MV-4-11 (cell line): ENCODE measurements at places on chromosomes 5 and 9.
A peak's percentile ranks its signal among the peaks of the same experiment; 100 is the strongest.

DNA sequence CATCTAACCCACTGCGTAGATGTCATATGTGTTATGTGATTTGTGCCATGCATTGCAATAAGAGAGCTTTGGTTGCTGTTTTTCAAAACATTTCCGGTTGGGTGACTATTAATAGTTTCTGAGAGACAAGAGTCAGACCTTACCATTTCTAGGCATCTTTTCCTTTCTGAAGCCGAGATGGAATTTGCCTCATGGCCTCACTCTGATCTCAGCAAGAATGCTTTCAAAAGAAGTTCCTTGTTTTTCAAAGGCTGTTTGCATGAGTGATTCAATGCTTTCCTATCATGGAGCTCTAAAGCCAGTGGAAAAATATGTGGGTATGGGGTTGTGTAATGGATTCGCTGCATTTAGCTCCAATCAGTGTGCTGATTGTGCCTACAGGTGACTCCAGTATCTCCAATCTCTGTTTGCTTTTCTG is 203.1 kb upstream of the PPP1R2B start:
- no peak for DNase-seq

DNA sequence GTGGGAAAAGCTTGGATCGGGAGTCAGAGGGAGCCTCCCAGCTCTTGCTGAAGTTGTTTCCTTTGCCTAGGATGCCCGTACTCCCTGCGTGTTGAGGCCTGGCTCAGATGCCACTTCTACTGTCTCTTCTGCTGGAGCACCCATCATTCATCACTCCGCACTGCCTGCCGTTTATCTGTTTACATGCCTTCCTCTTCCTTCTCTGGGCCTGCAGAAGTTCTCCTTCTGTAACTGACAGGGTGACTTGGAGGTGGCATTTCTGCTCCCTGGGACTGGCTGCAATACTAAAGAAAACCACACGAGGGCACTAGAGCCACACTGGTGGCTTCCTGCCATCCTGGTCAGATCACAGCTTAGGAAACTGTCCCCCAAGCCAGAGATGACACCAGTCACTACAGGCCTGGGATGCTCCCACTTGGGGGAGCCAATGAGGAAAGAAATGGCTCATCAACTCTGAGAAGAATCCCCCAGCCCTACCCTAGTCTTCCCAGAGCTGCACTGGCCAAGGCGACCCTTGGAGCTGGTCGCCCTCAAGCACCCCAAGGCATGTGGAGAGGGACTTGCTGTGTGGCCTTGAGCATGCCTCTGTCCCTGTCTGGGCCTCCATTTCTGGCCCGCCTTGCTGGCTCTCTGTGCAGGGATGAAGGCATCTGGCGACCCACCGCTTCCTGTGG is 9.7 kb upstream of the SLC25A51 start:
- DNase-seq: peak; percentile 94

GRCh38 chr5:111494355-111494999 is 17.9 kb downstream of the STARD4 start:
- no peak for DNase-seq

GRCh38 chr9:75892216-75892911 is 1.9 kb downstream of the PCSK5 start:
- DNase-seq: no peak

- no peak for DNase-seq
Observed at GRCh38 chr5:150452914-150453313, 3.4 kb upstream of the RPS14 start.

GRCh38 chr5:140642718-140643117 is 3.5 kb downstream of the TMCO6 start:
- DNase-seq: peak; percentile 22

GRCh38 chr5:149583394-149583793 is 2.1 kb downstream of the ARHGEF37 start:
- DNase-seq: no peak

- no peak for DNase-seq
Observed at GRCh38 chr5:136311999-136312398, 53.3 kb downstream of the TRPC7 start.

DNA sequence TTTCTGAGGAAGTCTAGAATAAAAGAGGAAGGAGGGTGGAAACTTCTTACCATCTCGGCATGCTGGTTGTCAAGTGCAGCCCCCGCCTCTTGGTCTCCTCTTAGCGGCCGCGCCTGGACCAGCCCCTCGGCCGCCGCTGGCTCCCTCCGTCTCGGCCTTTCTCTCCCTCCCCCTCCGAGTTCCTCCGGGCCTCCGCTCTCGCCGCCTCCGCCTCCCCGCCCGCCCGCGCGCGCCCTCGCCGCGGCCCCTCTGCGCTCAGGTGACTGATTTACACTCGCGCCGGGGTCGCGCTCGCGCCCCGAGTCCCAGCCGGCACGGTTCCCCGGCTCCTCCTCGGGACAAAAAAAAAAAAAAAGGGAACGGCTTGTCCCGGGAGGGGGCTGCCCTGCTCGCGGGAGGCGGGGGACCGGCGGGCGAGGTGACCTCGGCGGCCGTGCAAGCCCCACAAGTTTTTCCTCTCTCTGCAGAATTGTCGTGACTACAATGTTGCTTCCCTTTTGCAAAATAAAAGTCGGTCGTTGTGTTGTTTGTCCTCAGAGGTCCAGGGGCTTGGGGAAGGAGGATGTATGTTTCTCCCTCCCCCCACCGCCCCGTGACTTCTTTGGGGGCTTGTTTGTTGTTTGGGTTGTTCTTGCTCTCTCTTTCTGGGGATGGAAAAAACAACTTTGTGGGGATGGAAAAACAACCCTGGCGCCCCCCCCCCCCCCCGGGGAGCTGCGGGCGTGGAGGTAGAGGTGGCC is at the start of gene BNC2:
Gene BNC2, minus strand, starts transcription at position 75 of the 740 bp plus-strand sequence. Its CDS starts 22 bp downstream, at position 53.
- DNase-seq: peak; percentile 26

DNA sequence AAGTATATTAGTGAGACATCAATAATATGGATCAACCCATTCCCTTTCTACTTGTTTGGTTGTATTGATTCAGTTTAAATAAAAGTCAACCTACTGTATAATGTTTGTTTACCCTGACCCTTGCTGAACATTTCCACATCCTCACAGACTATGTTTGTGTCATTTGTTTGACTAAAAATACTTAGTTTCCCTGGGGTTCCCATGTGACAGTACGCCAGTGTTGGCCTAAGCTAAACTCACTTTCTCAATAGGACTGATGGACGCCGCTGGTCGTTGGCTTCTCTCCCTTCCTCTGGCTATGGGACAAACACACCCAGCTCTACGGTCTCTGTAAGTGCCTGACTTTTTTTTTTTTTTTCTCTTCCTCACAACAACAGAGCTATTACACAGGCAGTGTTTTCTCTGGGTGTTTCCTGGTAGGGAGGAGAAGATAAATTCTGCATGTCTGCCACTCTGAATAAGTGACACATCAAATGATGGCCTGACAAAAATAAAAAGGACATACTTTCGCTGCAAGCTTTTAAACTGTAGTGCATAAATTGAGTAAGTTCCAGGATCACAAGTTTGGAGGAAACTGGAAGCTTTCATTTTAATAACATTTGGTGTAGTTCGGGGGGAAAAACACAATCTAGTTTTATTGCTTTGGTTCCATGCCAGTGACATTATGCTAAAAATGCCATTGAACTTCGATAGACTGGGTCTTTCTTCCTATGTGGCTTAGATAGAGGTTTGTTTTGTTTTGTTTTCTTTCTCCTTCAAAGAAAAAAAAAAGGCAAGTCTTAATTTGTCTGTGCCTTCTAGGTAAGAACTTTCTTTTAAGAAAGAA is 101.0 kb downstream of the CD180 start:
- no peak for DNase-seq

GRCh38 chr9:123266655-123267399 is 1.6 kb downstream of the STRBP start:
- DNase-seq: no peak

GRCh38 chr9:3007326-3007725 is 163.4 kb upstream of the PUM3 start:
- DNase-seq: no peak

GRCh38 chr9:216866-217265 is 2.2 kb downstream of the DOCK8 start:
- no peak for DNase-seq

GRCh38 chr5:158754018-158754514 is 345.6 kb downstream of the EBF1 start:
- DNase-seq: no peak

GRCh38 chr9:8627976-8628679 is 828.5 kb upstream of the DMAC1 start:
- no peak for DNase-seq

- no peak for DNase-seq
Observed at GRCh38 chr9:93120846-93121315, 13.2 kb downstream of the NINJ1 start.

DNA sequence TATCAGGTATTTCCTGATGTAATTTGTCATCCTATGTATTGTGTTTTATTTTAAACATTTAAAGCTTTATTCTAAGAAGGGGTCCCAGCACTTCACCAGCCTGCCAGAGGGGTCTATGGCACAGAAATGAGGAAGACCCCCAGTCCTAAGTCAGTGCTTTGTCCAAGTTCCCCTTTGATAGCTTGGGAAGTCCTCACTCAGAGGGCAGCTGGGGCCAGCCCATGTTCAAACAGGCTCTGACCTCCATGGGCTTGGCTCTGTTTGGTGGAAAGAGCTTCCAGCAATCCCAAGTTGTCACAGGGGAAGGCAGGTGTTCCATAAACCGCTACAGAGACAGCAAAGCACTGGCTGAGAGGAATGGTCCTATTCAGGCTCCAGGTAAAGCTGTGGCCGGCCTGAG is 26.6 kb upstream of the AKNA start:
- DNase-seq: no peak

GRCh38 chr5:7539571-7539970 is 143.6 kb downstream of the ADCY2 start:
- no peak for DNase-seq

- no peak for DNase-seq
Observed at GRCh38 chr5:9428272-9428671, 117.6 kb downstream of the SEMA5A start.

DNA sequence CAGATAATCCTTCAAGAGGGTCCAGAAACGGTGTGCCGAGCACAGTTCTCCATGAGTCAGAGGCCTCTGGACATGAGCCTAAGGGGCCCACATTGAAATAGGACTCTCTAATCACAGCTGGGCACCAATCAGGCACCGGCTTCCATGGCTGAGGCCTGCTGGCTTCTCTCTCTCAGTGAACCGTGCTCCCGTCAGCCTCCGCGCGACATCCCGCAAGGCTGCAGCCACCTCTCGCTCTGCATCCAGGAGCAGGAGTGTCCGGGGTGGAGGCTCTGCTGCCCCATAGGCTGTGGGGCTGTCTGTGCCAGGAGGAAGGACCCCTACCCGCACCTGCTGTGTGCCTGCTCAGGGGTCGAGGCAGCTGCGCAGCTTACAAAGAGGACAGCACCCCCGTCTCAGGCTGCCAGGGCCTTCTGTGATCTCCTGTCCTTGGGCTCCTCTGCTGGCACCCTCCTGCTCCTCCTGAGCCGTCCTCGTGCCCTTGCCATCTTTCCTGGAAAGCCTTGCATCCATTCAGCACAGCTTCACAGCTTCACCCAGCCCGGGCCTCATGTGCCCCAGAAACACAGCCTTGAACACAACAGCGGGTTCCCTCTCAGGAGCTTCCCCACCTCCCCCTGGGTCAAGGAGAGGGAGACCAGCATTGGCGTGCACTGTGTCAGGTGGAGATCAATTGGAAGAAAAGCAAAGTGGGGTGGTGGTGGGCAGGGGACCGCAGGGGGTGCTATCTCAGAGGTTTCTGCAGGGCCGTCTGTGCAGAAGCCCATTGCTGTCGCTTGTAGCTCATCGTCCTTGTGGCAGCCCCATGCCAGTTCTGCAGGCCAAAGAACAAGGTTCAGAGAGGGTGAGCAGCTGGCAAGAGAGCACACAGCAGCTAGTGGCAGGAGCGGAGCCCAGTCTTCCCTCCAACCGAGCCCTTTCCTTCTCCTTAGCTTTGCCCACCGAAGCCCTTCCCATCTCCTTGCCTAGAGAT is 22.8 kb upstream of the FCN1 start:
- no peak for DNase-seq

- DNase-seq: no peak
Observed at GRCh38 chr9:97860451-97861147, 7.6 kb downstream of the FOXE1 start.

GRCh38 chr5:98510143-98510985 is 263.1 kb upstream of the RGMB start:
- DNase-seq: no peak

DNA sequence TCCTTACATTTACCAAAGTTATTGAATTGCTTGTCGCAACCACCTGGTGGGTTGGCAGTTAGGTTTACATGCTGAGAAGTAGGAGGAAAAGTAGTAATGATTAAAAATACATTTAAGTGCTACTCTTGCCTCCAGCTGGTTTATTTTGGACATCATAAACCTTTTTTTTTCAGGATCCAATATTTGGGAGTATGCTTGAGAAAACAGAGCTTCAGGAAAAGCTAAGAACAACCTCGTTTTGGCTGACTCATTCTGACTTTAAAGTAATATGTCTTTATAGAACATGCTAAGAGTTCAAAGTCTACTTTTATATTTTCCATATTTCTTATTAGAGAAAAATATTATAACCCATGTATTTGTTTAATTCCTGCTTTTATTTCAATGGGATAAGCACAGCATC is 41.7 kb upstream of the BNC2 start:
- no peak for DNase-seq

DNA sequence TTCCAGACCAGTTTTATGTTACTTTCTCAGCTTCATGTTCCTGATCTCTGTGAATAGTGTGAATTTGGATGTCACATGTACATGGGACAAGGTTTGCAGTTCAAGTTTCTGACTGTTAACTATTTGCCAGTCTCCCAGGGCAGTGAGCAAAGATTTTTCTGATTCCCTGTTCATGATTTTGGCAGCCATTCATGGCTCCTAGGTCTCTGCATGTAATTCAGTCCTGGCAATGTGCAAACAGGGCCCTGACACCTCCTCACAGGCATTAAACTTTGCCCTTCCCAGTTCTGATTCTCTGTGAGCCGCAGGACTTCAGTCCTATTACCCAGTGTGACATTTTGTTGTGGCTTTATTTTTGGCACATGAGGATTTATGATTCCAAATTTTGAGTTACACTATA is 349.7 kb downstream of the ARRDC3 start:
- DNase-seq: no peak

DNA sequence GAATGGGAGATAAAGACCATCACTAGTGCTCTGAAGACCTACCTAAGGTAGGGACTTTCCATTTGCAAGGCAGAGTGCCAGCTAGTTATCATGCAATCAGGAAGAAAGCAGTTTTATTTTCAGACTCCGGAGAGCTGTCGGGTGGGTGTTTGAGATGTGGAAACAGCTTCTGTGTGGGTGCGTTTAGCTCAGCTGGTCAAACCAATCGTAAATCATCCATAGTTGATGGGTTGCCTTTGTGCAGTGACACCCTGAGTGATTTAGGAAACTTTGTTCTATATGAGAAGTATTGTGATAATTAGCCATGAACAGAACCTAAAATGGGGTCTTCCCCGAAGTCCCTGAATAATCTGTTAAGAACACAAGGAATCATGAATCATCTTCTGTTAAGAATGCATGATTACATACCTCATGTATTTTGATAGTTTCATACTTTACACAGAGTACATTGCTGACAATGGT is 284.3 kb downstream of the ARHGAP26 start:
- peak; percentile 86 for DNase-seq

- DNase-seq: no peak
Observed at GRCh38 chr5:148060881-148061280, 2.9 kb upstream of the SPINK5 start.

DNA sequence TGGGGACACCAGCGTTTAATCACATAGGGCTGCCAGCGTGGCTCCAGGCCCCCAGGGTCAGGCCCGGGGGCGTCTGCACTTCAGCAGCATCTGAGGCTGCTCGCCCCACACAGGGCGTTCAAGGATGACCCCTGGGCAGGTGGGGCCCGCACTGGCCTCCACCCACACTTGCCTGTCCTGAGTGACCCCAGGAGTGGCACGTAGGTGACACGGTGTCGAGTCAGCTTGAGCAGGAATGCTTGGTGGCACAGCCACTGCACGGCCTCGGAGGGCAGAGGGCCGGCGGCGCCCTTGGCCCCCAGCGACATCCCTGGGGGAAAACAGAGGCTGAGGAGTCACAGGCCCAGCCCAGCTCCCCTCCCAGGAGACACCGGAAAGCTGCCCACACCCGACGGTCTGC is 29.0 kb downstream of the SLC6A18 start:
- DNase-seq: no peak
